ENCODE measurements at places on chromosomes 1 and 21.

- no peak for DNase-seq
Measured at GRCh38 chr1:1554926-1555915, 14.8 kb upstream of the TMEM240 start.

DNA sequence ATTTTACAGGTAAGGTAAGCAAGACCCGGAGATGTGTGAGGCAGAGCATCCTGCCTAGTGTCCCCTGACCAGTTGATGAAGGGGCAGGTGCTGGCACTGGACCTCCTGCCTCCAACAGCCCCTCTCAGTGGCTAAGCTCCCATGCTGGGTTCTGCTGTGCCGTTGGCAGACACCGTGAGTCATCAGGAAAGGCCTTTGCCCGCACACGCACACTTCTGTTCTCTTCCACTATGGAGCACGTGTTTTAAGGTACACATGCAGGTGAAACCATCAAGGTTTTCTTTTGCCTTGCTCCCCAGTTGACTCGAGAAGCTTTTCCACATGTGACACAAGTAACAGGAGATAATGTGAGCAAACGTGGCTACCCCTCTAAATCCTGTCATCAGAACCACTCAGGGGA lies 207.9 kb downstream of the RRAGC start:
- DNase-seq, result no peak

GRCh38 chr1:57089855-57090254 lies 124.0 kb upstream of the C8B start:
- DNase-seq, result no peak

GRCh38 chr1:37901191-37901892 lies 42.0 kb upstream of the MTF1 start:
- DNase-seq, result no peak

DNA sequence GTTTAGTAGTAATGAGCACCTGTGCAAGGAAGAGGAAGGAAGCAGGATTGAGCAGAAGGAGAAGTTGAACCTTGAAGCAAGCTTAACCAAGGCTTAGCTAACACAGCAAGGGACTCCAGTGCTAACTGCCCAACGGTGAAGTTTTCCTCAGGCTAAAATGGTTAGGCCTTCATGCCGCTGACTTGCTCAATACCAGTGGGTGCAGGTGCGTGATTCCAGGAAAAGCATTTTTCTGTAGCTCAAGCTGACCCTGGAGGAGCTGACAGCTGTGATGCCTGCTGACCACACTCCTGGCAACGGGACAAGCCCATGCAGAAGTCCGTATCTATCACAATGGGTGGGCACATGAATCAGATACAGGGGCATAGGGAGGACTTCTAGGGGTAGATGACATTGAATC lies 76.5 kb upstream of the FGGY start:
- DNase-seq, result no peak

DNA sequence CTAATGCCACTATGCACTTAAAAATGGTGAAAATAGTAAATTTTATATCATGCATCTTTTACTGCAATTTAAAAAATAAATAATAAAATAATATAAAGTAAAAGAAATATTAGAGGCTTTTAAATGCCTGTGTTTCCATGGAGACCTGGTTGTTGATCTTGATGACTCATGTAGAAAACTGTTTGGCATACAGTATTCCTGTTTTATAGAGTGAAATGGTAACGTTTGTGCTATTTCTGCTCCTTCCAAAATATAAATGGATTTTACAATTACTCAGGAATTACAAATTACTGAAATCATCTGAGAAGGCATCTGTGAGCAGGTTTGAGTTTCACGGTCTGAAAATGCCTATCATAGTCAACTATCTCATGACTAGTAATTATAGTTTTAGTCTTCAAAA lies 98.4 kb upstream of the USP25 start:
- no peak for DNase-seq

- no peak for DNase-seq
Measured at GRCh38 chr1:2499986-2500596, 24.0 kb downstream of the PLCH2 start.

Data from C1 segment of cervical spinal cord (tissue), 14 donors.